ENCODE measurements at places on chromosomes 5 and 9. TPM values are rescaled to one million over a fixed set of nuclear protein-coding genes. Genes with fewer than 3 reads are reported as not detected.

Gene NUTM2G
- not detected for total RNA-seq

Gene UAP1L1
- 10.0 TPM for total RNA-seq

DNA sequence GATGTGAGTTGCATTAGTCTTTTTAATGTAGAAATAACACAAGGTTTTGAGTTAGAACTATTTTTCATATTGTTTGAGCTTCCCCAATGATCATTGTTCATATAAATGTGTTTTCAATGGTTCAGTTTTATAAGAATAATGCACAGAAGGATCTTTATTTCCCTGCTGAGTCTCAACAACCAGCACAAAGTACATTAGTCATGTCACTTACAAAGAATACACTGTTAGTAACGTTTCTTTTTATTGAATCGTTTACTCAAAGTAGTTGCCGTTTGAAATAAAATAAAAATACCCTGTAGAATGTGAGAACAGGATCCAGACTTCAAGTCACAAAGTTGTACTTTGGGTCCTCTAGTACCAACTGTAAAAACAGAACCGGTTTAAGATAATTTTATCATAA, 41.5 kb downstream of the ERCC8 start:
- DNase-seq = peak; percentile 0

Gene LCN1
- not detected for total RNA-seq

GRCh38 chr5:116824751-116825438, 250.3 kb upstream of the SEMA6A start:
- no peak for DNase-seq

- DNase-seq = peak; percentile 56
Observed at GRCh38 chr5:943201-943917, 50.7 kb downstream of the TRIP13 start.

Gene NRG2
- 1.9 TPM for total RNA-seq

Data from RPMI7951 (cell line).